Activated T-helper 1 cell treated with Interleukin-2 at 50 U/mL for 16 hours (primary cell): ENCODE measurements at places on chromosomes 7 and 10.

- no peak for DNase-seq
Observed at GRCh38 chr10:112607506-112607905, 160.5 kb downstream of the VTI1A start.

GRCh38 chr7:146424084-146424483 is 307.5 kb downstream of the CNTNAP2 start:
- no peak for DNase-seq

DNA sequence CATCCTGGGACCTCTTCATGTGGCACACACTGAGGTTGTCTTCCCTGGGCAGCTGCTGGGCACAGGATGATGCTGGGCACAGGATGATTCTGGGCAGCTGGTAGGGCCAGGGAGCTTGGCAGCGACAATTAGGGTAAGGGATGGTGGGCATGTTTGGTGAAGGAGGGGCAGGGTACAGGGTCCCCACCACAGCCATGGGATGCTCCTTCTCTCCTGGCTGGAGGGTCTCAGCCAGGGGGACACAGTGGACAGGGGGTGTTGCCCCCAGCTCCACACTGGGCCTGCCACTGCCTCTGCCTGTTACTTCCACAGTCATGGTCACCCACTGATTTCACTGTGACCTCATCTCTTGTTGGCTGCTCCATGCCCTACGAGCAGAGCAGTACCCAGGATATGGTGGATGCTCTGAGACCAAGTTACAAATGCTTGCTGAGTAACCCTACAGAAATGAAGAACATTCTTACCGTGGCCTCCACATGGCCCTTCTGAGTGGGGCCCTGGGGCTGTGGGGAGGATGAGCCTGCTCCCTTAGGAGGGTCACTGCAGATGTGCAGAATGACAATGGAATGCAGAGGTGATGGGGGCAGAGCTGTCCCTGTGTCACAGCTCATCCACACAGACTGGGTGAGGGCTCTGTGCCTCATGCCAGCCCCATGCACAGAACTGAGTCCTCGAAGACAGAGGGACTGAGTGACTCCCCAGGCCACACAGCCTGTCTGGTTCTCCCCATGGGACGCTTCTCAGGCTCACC is 28.4 kb upstream of the RET start:
- DNase-seq = no peak

DNA sequence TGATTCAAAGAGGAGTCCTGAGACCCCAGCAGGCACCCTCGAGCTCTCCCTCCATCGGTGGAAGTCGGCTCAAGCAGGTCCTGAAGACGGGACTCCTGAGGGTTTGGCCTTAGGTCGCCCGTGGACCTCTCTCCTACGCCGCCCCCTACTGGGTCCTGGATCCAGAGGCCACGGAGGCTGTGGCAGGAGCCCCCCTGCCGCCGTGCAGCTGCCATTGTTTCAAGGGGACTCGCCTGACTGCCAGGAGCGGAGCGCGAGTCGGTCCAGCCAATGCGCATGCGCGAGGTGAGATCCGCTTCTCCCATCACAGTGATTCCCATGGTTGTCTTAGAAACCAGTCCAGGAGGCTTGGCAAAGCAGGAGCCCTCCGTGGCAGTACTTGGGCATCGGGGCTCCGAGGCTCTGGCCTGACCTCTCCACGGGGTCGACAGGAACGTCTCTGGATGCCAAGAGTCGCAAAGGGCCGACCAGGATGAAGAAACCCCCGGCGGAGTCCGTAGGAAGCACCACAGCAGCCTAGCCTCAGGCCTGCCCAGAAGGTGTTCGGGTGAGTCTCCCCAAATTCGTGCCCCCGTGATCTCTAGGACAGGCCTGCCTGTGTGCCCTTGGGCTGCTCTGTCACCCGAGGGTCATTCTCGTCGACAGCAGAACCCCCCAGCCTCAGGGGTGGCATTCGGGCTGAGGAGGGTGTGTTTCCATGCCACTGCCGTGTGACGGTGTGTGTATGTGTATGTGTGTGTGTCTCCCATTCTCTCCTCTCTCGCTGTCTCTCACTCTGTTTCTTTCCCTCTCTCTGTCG is 322.3 kb downstream of the ZNF716 start:
- DNase-seq = no peak

- no peak for DNase-seq
Observed at GRCh38 chr10:113135025-113135424, 185.0 kb downstream of the TCF7L2 start.
